ENCODE measurements at places on chromosomes 12 and 14.

DNA sequence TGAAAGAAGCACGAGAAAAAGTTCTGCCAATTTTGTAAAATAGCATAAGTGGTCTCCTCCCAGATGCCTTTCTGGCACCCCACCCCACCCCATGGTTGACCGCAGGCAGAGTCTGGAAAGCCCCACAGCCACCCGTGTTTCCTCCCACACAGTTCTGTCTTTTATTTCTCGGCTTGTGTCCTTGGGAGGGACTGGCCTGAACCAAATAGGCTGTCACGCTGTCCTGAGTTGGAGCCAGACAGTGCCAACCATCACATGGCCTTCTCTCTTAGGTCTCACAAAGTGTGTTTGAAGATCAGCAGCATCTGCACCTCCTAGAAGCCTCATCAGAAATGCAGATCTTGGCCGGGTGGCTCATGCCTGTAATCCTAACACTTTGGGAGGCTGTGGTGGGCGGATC is 10.2 kb upstream of the LTA4H start:
- no peak for DNase-seq

DNA sequence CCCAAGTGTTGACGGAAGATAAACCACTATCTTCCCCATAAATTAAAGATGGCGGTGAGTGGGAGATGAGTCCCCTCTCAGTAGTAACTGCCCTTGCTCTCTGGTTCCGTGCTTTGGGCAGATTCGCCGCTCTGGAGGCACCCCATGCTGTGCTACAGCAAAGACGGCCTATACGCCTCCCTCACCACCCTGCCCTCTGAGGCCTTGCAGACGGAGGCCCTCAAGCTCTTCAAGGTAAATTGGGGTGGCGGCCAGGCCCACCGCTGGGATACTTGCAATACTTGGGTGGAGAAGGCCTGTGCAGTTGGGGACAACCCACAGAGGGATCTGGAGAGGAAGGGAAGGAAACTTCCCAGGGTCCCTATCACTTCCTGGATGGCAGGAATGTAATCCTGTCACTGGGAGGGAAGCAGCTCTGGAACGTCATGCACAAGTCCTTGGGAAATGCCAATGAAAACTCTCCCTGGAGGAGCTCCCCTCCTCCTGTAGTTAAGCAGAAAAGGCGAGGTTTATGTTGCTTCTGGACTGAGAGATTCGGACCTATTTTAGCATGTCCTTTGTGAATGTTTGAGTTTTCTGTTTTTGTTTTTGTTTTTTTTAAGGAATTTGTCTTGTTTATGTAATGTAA is 22.8 kb downstream of the PIGH start:
- no peak for DNase-seq

DNA sequence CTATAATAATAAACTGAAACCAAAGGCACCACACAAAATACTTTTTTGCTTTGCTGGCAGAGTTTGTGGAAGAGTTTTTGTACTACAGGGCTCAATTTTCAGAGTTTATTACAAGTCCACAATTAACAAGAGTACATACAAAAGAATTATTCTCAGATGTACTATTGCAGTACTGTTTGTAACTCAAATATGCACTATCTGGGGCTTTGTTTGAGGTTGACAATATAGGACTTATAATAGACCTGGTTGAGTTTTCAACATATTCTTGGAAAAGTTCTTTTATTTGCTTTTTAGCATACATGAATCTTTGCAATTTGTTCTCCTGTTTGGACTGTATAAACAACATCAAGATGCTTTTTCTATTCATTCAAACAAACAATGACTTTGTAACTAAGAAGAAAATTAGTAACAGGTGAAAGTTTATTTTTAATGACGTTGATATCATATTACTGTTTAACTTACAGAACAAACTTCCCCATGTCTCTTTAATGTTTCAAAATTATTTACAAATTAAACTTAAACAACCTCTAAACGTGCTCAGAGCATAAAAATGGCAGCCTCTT is 407.4 kb upstream of the PRICKLE1 start:
- DNase-seq = no peak

DNA sequence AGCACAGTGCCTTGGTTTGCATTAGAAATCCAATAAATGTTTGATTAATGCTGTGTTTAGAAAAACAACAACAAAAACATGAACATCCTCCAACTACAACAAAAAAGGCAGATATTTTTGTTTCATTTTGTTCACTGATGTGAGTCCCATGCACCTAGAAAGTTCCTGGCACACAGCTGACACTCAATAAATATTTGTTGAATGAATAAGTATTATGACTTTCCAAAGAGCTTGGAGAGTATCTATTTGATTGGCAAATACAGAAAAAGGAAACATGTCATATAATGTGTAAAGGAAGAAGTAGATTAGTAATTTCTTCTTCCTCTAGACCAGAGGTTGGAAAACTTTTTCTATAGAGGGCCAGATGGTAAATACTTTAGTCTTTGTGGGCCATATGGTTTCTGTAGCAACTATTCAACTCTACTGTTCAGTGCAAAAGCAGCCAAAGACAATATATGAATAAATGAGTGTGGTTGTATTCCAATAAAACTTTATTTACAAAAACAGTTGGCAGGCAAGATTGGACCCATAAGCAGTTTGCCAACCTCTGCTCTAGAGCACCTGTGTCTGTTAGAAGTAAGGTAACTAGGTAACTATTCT is 312.3 kb upstream of the DIO2 start:
- DNase-seq = no peak

GRCh38 chr12:4099276-4099675 is 174.3 kb upstream of the CCND2 start:
- no peak for DNase-seq

DNA sequence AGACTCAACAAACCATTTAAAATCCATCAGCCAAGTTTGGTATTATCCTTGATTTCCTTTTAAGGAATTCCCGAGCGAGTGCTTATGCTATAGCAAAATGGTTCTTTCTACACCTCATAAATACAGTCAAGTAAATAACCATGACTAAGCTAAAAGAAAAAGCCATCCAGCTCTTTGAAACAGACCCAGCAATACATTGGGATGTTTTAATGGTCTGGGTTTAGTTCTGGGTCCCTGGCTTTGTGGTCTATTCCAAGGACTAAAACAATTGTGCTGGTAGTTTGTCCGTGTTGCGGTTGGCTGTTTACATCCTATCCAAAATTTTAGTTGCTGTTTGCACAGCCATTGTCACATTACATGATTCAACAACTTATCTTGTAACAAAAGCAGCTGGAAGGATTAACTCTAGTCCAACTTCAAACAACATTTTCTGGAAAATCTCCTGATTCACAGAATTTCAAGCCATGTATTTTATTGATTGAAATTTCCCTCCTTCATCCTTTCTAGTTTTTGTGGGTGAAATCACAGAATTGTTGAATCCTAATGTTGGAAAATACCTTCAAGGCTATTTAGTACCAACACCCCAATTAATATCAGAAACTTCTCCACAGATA is 19.6 kb downstream of the KLRB1 start:
- DNase-seq = no peak

- no peak for DNase-seq
These were observed 77.3 kb upstream of the PCNX4 start for GRCh38 chr14:60014402-60014801.
